ENCODE measurements at places on chromosomes 7 and 10. TPM values are rescaled to one million over a fixed set of nuclear protein-coding genes. Genes with fewer than 3 reads are reported as not detected.

Gene LEP
- total RNA-seq = not detected

Gene APBB1IP
- total RNA-seq = 1.3 TPM

Gene PSD
- 124 TPM for total RNA-seq

Gene SAP25
- not detected for total RNA-seq

Gene GLI3
- total RNA-seq = 16.3 TPM

Gene TMUB1
- 8.5 TPM for total RNA-seq

Gene GBX1
- not detected for total RNA-seq

Gene MOGAT3
- not detected for total RNA-seq

Gene PCGF5
- total RNA-seq = 26.3 TPM

Gene ANXA8L1
- not detected for total RNA-seq

Gene ZNF37A
- total RNA-seq = 56.0 TPM

Gene ANKRD1
- not detected for total RNA-seq

Gene ITPRID1
- 5.3 TPM for total RNA-seq

Gene CFAP70
- total RNA-seq = 1.6 TPM

Gene NFE2L3
- 13.5 TPM for total RNA-seq

Gene CDH23
- total RNA-seq = 7.2 TPM

Gene SUN3
- not detected for total RNA-seq

Gene PTPRN2
- 123 TPM for total RNA-seq

Gene AKR1C8
- not detected for total RNA-seq

Gene MBL2
- not detected for total RNA-seq

Gene CUZD1
- total RNA-seq = 2.8 TPM
